ENCODE measurements at places on chromosomes 6 and 20.
A peak's percentile ranks its signal among the peaks of the same experiment; 100 is the strongest.

DNA sequence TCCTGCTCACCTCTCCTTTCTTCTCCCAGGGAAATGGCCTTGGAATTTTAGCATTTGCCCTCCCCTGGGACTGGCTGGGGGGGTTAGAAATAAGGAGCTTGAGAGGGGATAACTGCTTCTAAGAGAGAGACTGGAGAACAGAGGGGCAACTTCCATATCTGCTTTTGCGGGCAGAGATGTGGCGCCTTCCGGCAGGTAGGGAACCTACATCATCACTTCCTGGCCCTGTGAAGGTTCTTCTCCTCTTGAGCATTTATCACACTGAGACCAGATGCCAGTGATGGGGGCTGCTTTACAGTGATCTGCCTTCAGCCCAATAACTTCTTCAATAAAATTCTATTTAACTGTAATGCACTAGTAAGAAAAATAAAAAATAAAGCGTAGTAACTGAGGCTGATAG lies 48.1 kb downstream of the TBC1D7 start:
- peak; percentile 49 for DNase-seq

- DNase-seq, result no peak
Measured at GRCh38 chr6:135191508-135192255, 10.6 kb downstream of the MYB start.

GRCh38 chr20:62892348-62893304 lies 31.0 kb upstream of the TCFL5 start:
- DNase-seq, result no peak

DNA sequence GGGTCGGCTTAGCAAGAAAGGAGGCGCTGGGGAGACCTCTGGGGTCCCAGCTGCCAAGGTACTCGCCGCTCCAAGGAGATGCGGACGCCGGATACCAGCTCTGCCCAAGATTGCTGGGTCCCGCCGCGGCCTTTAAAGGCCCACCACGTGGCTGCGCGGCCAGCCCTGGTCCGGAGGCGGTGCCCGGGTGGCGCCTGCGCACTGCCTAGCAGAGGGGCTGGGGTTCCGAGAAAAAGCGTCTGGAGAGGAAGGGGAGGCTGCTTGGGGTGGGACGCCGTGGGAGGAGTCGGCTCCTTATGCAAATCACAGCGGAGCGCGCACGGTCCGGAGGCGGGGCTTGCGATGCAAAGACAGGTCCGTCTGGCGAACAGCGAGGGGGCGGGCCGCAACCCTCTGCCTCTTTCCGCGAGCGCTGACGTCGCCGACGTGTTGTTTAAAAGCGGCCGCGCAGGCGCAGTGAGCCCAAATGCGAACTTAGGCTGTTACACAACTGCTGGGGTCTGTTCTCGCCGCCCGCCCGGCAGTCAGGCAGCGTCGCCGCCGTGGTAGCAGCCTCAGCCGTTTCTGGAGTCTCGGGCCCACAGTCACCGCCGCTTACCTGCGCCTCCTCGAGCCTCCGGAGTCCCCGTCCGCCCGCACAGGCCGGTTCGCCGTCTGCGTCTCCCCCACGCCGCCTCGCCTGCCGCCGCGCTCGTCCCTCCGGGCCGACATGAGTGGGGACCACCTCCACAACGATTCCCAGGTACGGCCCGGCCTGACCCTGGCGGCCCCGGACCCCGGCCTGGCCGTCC lies at the start of gene TOP1:
Gene TOP1 (plus strand): TSS at position 464 of the 791 bp plus-strand sequence. CDS start 246 bp downstream, at position 710.
- DNase-seq, result peak; percentile 100

- DNase-seq, result no peak
Measured at GRCh38 chr20:5413394-5413793, 96.6 kb upstream of the PROKR2 start.

GRCh38 chr6:2885967-2886735 lies 17.0 kb downstream of the SERPINB9 start:
- DNase-seq, result no peak

DNA sequence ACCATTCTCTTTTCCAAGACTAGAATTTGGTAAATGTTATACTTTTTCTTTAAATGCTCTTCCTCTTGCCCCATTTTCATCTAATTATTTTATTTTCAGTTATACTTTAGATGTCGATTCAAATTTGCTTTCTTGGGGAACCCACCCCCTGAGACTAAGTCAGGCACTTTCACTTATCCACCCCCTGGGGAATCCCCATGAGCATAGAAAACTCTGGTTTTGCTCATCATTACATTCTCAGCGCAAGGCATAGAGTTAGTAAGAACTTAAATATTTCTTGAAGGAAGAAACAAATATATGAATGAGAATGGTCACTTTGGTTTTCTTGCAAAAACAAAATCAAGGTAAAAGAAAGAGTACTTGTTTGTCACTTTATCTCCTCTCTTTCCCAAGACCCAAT lies 25.1 kb upstream of the HSF2 start:
- DNase-seq, result no peak

GRCh38 chr6:166365806-166366205 lies 16.9 kb downstream of the MPC1 start:
- no peak for DNase-seq

DNA sequence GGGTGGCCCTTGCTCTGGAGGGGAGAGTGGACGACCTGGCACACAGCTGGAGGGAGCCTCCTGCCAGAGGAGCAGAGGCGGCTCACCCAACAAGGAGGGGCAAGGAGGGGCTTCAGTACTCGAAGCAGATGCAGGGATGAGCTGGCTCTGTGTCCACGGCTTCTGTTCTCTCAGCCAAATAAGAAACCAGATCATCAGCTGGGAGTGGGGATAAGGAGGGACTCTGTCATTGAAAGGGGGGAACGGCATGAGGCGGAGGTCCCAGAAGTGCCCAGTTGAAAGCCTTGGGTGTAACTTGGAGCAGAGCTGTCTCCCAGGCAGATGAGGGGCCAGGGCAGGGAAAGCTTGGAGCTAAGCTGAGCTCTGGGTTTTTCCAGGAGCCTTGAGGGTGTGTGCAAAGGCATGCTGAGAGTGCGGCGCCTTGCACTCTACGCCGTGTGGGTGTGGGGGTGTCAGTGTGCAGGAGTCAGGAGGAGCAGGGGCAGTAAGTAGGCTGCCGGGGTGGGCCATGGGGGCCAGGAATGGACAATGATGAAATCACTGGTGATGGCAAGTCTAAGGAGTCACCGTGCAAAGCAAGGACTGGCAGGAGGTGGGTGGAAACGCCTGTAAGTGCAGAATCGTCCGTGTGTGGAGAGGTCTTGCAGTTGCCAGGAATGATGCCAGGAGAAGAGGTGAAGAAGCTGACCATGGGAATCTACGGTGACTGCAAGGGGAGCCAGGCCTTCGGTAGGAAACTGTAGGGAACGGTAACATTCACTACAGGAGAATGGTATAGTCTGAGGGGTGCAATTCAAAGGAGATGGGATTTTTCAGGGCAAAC lies 85.4 kb upstream of the FOXQ1 start:
- no peak for DNase-seq

DNA sequence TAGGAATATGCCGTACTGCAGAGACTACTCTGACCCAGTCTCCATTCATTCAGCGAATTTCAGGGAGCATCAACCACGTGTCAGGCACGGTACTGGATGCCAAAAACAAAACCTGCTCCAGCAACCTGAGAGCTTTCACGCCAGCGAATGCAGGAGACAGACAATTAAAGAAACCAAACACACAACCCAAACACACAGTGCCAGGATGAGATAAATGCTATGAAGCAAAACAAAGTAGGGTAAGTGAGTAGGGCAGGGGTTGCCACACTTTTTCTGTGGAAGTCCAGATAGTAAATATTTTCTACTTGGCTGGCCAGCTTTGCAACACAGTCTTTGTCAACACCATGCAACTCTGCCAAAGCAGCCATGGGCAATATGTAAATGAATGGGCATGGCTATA lies 10.0 kb downstream of the MOCS1 start:
- no peak for DNase-seq

DNA sequence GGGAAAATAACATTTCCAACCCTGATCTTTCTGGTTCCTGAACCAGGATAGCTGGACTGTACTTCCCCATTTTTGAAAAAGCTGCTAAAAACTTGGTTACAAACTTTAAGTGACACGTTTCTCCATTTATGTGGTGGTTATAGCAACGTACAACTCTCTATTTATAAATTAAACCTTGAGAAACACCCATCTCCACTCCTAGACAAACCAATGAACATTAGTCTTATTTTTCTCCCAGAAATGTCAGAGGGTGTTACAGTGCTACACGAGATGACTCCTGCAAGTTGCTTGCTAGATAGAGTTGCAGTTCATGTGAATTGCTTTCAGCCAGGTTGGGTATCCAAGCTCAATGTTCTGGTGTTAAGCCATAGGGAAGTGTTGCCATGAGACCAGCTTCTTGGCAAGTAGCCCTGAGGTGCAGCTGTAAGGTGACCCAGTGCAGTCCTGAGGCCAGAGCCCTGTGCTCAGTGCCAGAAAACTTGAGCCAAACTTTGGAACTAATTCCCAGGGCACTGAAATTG lies 51.3 kb upstream of the REV3L start:
- DNase-seq, result no peak

- DNase-seq, result no peak
Measured at GRCh38 chr6:91328241-91328640, 741.4 kb upstream of the MAP3K7 start.

GRCh38 chr6:113565306-113565705 lies 291.8 kb upstream of the MARCKS start:
- no peak for DNase-seq

DNA sequence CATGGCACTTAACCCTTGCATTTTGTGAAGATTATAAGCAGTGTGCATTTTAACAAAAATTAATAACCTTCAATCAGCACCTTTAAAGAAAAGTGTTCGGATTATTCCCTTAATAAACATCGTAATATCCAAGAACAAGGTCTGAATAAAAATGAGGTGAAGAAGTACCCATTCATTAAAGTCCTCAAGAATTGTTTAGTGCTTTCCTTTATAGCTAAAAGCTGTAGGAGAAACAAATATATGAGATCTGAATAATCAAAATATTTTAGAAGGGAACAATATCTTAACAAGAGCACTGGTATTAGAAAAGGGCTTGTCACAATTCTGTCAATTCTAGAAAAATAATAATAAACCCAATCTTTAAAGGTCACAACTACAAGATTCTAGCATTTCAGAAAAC lies 167.7 kb upstream of the SUPT3H start:
- DNase-seq, result no peak

- no peak for DNase-seq
Measured at GRCh38 chr6:87671555-87672029, 30.4 kb downstream of the AKIRIN2 start.

- DNase-seq, result no peak
Measured at GRCh38 chr20:62837790-62838127, 20.9 kb downstream of the COL9A3 start.

- DNase-seq, result no peak
Measured at GRCh38 chr6:27541212-27541932, 68.5 kb upstream of the ZNF184 start.

- no peak for DNase-seq
Measured at GRCh38 chr6:167979436-167980139, 17.9 kb upstream of the KIF25 start.

GRCh38 chr6:107115695-107116327 lies 496 bp upstream of the BEND3 start:
- DNase-seq, result peak; percentile 1

DNA sequence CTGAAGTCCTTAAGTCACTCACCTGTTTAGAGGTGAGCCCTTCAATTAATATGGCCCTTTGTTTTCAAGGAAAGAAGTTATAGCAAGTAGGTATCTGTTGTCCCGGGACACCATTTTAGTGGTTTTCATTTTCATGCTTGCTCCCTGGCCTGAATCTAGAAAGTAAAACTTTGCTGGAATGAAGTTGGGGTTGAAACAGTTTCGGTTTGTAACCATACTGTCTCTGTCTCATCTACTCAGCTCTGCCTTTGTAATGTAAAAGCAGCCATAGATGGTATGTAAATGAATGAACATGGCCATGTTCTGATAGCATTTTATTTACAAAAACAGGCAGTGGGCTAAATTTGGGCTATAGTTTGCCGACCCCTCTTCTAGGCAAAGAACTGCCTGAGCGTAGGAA lies 64.9 kb upstream of the GNRH2 start:
- DNase-seq, result no peak

GRCh38 chr20:34669094-34669493 lies 7.8 kb downstream of the PIGU start:
- no peak for DNase-seq

DNA sequence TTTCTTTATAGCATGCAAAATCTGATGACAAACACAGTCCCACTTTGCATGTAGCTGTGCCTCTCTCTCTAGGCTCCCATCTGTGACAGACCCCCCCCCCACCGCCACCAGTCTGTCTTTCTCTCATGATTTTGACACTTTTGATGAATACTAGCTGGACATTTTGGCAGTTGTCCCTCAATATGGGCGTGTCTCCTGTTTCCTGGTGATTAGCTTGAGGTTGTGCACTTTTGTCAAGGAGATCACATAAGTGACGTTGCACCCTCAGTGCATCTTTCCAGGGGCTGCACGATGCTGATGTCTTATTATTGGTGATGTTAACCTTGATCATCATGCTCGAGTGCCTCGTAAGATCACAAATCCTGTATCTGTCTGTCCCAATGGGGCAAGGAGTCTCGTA lies 155.1 kb downstream of the EYA2 start:
- no peak for DNase-seq

DNA sequence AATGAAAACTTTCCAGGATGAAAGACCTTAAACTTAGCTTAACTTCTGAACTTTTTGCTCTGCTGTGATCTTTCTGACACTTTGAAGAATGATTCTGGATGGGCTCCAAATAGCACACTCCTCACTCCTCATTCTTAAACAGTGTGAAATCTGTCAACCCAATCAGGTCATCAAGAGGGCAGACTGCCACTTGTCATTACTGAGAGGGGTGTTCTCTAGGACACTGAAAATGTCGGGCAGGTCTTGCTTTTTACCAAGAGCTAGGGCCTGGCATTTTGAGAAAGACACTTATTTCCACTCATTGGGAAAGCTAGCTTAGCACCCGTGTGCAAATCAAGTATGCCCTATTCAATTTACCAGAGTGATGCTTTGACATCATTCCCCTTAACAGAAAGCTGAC lies 122.2 kb downstream of the MTFR2 start:
- no peak for DNase-seq

GRCh38 chr20:41256516-41256915 lies 61.0 kb downstream of the ZHX3 start:
- DNase-seq, result no peak

DNA sequence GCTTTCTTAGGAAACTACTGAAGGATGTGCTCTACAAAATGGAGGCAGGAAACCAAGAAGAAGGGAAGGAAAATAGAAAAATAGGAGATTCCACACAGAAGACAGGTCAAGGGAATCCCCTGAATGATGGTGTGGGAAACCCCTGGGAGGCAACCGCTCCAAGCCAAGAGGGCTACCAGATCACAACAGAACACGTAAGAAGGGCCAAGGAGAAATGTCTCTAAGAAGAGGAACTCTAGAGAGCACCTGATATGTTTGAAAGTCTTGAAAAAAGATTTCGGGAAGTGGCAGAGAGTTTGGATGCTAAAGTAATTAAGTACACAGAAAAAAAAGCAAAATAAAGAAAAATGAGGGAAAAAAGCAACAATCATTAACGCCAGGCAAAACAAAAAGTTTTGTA lies 7.1 kb downstream of the KIF13A start:
- no peak for DNase-seq

- DNase-seq, result no peak
Measured at GRCh38 chr20:8473459-8473858, 341.4 kb downstream of the PLCB1 start.

All from CD8-positive, alpha-beta T cell (primary cell).